Fibroblast of skin of scalp (primary cell): ENCODE measurements at places on chromosomes 11 and 22.
A peak's percentile ranks its signal among the peaks of the same experiment; 100 is the strongest.

- DNase-seq, result no peak
Observed at GRCh38 chr22:47919001-47919441, 1156.6 kb downstream of the TBC1D22A start.

DNA sequence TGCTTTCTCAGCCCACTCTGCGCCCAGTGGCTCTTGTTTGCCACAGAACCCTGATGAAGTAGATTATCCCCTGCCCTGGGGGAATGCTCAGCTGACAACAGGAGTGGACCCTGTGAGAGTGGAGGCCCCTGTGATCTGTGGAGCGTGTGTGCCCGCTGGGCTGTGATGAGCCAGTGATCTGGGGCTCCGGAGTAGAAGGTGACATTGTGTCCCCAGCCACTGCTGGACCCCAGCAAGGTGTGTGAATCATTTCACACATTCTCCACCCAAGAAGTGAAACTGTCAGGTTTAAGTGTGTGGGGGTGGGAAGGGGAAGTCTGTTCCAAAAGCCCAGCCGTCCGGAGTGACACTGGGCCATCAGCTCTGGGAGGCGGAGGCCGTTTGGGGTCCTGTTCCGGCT is 33.1 kb upstream of the GRAMD4 start:
- DNase-seq, result no peak

DNA sequence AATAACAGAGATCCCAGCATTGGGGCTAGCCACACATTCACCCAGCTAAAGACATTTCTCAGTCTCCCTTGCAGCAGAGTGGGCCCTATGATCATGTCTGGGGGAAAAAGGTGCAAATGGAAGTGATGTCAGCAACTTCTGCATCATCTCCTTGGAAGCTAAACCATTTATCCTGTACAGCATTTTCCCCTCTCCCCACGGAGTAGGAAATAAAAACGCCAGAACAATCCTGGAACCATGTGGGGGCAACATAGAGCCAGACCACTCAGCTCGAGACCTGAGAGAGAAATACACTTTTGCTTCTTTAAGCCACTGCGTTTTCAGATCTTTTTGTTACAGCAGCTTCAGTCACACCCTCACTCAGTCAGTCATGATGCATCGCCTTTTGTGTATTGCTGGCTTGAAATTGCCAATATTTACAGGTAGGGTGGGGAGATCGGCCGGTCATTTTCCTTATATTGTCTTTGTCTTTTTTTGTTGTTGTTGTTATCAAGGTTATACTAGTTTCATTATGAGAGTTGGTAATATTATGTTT is 9.1 kb upstream of the RAC2 start:
- DNase-seq, result no peak

DNA sequence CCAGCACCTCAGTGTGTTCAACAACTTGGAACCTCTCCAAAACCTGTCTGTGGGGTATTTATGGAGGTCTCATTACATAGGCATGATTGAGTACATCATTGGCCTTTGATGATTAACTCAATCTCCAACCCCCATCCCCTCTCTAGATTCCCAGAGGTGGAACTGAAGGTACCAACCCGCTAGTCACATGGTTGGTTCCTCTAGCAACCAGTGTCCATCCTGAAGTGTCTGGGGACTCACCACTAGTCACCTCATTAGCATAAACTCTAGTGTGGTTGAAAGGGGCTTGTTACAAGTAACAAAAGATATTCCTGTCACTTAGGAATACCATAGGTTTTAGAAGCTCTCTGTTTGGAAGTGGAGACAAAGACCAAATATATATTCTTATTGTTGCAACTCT is 40.3 kb downstream of the SIK2 start:
- no peak for DNase-seq

GRCh38 chr11:117669062-117669461 is 128.0 kb downstream of the DSCAML1 start:
- DNase-seq, result no peak

- DNase-seq, result peak; percentile 16
Observed at GRCh38 chr22:31818481-31819392, 64.9 kb downstream of the DEPDC5 start.

DNA sequence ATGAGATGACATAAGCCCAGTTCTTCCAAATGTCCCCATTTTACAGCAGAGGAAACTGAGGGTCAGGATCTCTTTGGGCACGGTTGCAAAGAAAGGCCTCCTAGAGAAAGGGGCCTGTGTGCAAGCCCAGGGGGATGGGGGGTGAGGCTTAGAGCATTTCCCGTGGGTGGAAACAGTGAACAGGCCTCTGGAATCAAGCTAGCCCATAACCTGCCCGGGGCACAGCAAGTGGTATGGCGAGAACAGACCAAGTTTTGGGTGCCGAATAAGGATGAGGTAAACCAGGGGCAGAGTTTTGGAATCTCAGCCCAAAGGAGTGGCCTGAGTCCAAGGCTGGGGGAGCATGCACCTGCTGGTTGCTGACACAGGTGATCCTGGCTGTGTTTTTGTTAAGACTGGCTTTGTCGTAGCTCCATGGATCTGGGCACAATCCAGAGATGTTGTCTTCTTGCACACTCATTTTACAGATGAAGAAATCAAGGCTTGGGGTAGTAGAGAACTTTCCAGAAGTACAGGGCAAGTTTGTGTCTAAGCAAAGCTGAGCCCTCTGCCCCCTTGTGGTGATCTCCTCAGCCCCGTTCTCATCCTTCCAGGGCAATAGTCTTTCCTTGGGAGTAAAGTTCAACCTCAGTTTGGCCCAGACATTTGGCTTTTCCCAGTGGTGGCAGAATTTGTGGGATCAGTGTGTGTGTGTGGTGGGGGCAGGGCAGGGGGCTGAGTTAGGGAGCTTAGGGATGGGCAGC is 53.5 kb upstream of the MYEOV start:
- peak; percentile 15 for DNase-seq

- peak; percentile 74 for DNase-seq
Observed at GRCh38 chr11:6505577-6506240, 8.6 kb downstream of the DNHD1 start.

DNA sequence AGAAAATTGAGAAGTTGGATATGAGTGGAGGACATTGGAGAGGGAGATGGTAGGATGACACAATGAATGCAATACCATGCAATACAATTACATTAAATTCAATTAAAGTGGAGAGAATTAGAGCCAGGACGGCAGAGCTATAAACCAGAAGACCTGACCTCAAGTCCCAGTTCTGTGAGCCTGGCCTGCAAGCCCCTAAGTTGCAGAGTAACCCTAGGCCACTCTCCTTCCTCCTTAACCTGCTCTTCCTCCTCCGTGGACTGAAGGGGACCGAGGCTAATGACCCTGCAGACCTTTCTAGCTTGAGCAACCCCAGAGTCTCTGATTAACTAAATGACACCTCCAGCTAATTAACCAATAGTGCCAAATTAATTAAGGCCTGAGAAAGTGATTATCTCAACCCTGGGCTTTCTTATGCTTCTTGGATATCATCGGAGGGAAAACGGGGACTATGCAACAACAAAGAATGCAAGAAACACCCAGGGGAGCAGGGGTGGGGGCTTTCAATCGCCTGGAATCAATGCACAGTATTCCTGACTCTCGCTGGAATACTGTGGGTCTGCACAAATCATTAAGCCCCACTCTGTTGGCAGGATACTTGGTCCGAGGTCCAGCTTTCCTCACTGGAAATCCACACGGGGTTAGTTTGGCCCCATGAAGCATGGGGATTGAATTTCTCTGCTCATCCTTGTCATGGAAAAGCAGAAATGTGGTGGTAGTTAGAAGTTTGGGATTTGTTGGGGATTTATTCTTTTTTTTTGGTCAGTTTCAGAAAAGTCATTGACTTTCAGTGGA is 548.3 kb downstream of the MN1 start:
- no peak for DNase-seq

GRCh38 chr11:78270971-78271370 is 82.3 kb downstream of the USP35 start:
- DNase-seq, result no peak

DNA sequence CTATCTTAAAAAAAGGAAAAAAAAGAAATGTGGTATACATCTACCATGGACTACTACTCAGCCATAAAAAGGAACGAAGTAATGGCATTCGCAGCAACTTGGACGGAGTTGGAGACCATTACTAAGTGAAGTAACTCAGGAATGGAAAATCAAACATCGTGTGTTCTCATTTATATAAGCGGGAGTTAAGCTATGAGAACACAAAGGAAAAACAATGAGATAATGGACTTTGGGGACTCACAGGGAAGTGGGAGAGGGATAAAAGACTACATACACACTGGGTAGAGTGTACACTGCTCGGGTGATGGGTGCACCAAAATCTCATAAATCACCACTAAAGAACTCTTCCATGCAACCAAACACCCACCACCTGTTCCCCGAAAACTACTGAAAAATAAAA is 11.8 kb downstream of the RAB6A start:
- no peak for DNase-seq

DNA sequence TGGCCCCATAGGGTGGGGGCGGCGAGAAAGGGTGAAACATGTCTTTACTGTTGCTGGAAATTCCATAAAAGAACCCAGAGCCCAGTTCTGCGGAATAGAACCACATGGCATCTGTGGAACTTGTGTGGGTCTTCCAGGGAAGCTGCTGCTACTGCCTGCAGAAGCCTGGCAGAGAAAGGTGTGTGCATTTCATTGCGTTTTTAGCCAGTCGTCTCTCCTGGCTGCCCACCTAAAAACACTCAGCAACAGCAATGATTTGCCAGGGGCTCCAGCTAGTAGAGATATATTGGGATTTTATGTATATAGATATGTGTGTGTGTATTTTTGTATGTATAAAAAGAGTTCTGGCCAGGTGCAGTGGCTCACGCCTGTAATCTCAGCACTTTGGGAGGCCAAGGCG is 127.2 kb upstream of the TBCEL start:
- no peak for DNase-seq

GRCh38 chr11:119218141-119218878 is 12.2 kb downstream of the CBL start:
- peak; percentile 85 for DNase-seq

GRCh38 chr11:15562230-15562629 is 447.5 kb downstream of the INSC start:
- DNase-seq, result no peak

GRCh38 chr11:11724994-11725393 is 103.2 kb upstream of the GALNT18 start:
- no peak for DNase-seq

- no peak for DNase-seq
Observed at GRCh38 chr22:27250886-27251285, 550.7 kb downstream of the MN1 start.

- DNase-seq, result no peak
Observed at GRCh38 chr11:462107-462890, 12.2 kb downstream of the PTDSS2 start.

DNA sequence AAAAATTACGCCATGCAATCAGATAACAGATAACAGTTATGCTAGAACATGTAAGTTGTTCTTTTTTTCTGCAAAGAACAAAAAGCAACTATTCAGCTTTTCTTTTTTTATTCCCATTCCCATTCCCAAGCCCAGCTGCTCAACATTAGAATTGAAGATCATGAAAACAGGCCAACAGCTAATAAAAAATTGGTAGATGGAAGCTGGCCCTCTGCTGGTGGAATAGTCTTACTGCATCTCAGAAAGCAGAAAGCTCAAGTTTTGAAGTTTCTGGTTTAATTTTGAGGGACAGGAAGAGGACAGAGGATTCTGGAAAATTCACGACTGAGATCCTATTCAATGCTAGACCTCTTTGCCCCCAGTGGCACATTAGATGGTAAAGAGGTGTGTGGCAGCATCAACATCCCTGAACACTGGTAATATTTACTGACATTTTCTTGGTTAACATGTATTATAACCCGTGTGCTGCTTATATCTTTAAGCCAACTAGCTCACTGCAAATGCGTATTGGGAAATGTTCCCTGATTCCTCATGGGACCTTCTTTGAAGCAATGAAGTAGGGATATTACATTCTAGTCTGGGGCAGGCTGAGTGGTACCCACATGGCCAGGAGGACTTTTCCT is 591.2 kb downstream of the OPCML start:
- DNase-seq, result peak; percentile 57

DNA sequence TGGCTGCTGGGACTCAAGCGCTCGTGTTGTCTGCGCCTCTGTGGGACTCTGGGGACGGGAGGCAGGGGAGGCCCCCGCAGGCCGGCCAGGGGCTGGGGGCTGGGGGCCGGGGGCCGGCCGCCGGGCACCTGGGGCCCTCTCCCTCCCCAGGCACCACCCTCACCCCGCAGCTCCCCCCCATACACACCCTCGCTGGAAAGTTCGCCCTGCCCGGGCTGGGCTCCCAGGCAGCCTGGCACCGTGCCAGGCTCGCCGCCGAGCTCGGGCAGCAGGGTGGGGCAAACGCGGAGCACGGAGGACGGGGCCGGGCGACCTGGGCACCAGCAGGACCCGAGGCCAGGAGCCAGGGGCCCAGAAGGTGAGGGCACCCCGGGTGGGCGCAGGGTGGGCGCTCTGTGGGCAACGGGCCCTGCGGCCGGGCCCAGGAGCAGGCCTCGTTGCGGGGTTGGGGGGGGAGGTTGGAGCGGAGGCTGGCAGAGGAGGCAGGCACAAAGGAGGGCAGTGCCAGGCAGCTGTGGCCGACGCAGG is 76.7 kb upstream of the WNT7B start:
- DNase-seq, result peak; percentile 71

GRCh38 chr22:22959147-22959827 is 71.7 kb downstream of the IGLL5 start:
- DNase-seq, result peak; percentile 70
